ENCODE measurements at places on chromosomes 16 and 17.

- no peak overlapping the region for H3K4me3 ChIP-seq
- H3K27me3 ChIP-seq: no peaks in the 10 kb centered on the region
- peaks cover 5% of the 10 kb centered on the region for H3K36me3 ChIP-seq
These were observed 14.3 kb downstream of the CCNF start for GRCh38 chr16:2443555-2443954.

DNA sequence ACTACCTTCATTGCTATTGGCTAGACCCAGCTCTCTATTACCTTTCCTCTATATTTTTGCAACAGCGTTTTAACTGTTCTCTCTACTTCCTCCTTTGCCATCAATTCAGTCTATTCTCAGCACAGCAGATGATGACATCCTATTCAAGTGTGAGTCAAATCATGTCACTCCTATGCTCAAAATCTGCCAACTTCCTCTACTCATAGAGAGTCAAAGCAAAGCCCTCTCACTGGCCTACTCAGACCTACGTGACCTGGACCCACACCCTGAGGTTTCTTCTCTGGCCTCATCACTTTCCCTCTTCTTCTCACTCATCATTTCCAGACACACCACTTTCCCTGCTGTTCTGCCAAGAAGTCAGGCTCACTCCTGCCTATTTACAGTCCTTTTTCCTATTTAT lies 289.0 kb upstream of the AXIN2 start:
- no peaks in the 10 kb centered on the region for H3K27me3 ChIP-seq
- no peak overlapping the region for H3K4me3 ChIP-seq
- no peak for DNase-seq

DNA sequence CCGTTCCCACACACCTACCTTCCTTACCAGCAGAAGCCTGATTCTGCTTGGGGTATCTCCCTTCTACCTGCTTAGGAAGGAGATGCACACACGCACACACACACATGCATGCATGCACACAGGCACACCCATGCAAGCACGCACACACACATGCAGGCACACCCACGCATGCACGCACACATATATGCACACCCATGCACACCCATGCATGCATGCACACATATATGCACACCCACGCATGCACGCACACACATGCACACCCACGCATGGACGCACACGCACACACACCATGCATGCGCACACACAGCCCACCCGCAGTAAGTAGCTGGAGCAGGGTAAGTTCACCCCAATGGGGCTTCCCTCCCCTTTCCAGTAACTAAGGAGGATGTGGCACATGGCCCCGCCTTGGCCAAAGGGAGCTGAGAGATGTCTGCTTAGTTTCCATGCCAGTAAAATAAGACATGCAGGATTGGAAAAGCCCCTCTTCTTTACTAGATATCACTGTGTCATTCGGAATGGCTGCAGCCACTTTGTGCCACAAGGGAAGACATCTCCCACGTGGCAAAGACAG lies 33.7 kb downstream of the ADCY9 start:
- no peaks in the 10 kb centered on the region for H3K27me3 ChIP-seq
- H3K4me3 ChIP-seq: no peak overlapping the region
- H3K36me3 ChIP-seq: no peaks in the 10 kb centered on the region
- DNase-seq: no peak
- H3K27ac ChIP-seq: no peak overlapping the region

DNA sequence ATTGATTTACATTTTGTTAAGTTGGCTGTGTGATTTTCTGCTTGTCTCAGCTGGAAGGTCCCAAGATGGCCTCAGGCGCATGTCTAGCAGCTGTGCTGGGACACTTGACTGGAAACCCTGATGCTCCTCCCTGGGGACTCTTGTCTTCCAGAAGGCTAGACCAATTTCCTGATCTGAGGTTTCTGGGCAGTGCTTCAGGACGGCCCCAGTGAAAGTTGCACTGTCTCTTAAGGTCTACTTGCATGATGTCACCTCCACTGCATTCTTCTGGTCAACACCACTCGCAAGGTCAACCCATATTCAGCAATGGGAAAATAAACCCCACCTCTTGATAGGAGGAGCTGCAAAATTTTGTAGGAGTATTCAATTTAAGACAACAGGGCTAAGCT lies 116.0 kb downstream of the SALL1 start:
- no peak overlapping the region for H3K27ac ChIP-seq
- H3K36me3 ChIP-seq: no peaks in the 10 kb centered on the region
- no peaks in the 10 kb centered on the region for H3K27me3 ChIP-seq
- H3K4me3 ChIP-seq: no peak overlapping the region

GRCh38 chr16:72743011-72743761 lies 304.7 kb downstream of the ZFHX3 start:
- H3K27me3 ChIP-seq: no peaks in the 10 kb centered on the region
- no peak overlapping the region for H3K4me3 ChIP-seq
- no peak overlapping the region for H3K27ac ChIP-seq
- H3K4me1 ChIP-seq: no peaks in the 10 kb centered on the region
- no peaks in the 10 kb centered on the region for H3K36me3 ChIP-seq

- no peak overlapping the region for H3K27ac ChIP-seq
- no peak for DNase-seq
- H3K27me3 ChIP-seq: no peaks in the 10 kb centered on the region
- no peaks in the 10 kb centered on the region for H3K36me3 ChIP-seq
These were observed 756.0 kb upstream of the RBFOX1 start for GRCh38 chr16:6576606-6577005.

Measured in ascending aorta (tissue), 2 donors.